ENCODE measurements at places on chromosomes 6 and 20. TPM values are rescaled to one million over a fixed set of nuclear protein-coding genes. Genes with fewer than 3 reads are reported as not detected.

PPP1R3G gene
- 0.94 TPM for total RNA-seq

GRCh38 chr20:50336661-50337060 is 146.0 kb downstream of the CEBPB start:
- no peak for DNase-seq

MTFR2 gene
- 18.6 TPM for total RNA-seq

GRCh38 chr20:49284818-49285217 is 7.0 kb upstream of the ZNFX1 start:
- no peak for DNase-seq

BPIFB4 gene
- total RNA-seq: not detected

DNA sequence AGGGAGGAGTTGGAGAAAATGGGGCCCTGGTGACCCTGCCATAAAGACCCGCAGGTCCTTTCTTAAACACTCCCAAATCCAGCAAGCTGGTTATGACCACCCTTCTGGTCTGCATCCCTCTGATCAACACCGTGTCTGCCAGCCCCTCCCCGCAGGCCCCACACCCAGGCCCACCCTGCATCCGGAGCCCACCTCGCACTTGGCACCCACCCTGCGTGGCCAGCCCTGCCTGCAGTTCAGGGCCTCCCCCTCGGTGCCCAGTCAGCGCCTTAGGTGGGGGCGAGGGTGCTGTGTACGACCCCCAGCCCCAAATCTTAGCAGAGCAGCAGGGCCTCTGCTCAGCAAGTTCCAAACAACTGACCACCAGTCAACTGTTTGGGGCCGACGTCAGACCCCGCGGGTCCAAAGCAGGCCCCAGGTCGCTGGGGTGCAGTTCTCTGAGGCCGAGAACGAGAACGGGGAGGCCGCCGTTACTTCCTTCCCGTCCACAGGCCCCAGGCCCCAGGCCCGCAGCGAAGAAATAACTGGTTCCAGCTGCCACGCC is 1.2 kb downstream of the ACSS1 start:
- no peak for DNase-seq

DNA sequence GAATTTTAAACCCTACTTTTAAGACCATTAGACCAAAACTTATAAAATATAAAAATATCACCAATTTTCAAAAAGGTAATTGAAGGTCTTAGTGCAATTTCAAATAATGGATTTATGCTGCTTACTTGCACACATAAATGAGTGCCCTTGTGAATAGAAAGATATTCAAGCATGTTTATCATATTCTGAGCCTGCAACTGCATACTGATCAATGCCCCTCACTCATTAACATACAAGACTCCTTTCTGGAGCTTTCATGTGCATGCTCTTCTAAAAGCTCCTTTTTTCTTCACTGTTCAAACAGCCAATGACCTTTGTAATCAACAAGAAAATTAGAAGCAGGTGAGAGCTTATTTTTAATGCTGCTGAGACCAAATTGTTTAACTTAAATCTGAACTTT is 1139.3 kb downstream of the HACE1 start:
- DNase-seq: no peak

- no peak for DNase-seq
Measured at GRCh38 chr20:23079016-23079351, 7.1 kb downstream of the CD93 start.
